ENCODE measurements at places on chromosomes 6 and 20.

DNA sequence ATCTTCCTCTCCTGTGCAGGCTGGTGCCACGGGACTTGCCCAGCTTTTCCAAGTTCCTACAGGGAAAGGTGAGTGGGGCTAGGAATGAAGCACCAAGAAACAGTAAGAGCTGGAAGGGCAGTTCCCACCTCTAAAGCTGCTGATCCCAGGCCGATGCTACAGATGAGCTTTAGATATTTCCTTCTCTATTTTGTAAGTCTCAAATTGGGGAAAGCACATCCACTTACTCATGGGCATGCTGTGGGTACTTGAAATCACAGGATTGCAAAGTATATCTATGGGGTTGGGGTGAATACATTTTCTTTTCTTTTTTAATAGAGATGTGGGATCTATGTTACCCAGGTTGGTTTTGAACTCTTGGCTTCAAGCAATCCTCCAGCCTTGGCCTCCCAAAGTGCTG, 3.1 kb downstream of the ZBTB2 start:
- no peak for DNase-seq

- DNase-seq: peak; percentile 49
Measured at GRCh38 chr6:47651505-47651944, 46.9 kb upstream of the ADGRF4 start.

GRCh38 chr6:25525078-25525477, 126.9 kb upstream of the SCGN start:
- no peak for DNase-seq

GRCh38 chr20:51650685-51651134, 108.2 kb upstream of the NFATC2 start:
- DNase-seq: no peak

DNA sequence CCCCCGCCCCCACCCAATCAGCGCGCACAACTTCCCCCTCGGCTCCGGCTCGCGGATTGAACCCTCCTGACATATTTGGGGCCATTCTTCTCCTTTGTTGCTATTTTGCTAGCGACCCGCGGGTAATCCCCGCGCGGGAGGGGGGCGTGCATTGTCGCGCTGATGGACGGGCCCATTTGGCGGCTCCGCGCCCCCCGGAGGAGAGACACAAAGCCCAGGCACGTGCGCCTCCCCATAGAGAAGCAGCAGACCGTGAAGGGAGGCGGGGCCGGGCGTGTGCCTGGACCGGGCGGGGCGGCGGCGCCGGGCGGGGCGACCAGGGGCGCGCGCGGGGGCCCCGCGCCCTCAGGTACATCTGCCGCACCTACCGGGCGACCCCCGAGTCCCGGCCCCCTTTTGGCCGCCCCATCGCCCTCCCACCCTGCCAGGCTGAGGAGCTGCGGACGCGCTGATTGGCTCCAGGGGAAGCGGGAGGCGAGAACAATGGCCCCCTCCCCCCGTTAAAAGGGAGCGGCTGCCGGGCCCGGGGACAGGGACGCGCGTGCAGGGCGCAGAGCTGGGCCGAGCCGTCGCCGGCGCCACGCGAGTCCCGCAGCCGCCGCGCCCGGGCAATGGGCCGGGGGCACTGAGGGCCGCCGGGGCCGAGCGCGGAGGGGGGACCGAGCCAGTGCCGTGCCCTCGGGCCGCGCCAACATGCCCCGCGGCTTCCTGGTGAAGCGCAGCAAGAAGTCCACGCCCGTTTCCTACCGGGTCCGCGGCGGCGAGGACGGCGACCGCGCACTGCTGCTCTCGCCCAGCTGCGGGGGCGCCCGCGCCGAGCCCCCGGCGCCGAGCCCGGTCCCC, at the start of gene INSM1:
INSM1 (plus strand) TSS at position 530 of the 843 bp plus-strand sequence; CDS start at position 694, 164 bp downstream.
- no peak for DNase-seq

- DNase-seq: no peak
Measured at GRCh38 chr6:45718871-45719270, 296.8 kb downstream of the CLIC5 start.

DNA sequence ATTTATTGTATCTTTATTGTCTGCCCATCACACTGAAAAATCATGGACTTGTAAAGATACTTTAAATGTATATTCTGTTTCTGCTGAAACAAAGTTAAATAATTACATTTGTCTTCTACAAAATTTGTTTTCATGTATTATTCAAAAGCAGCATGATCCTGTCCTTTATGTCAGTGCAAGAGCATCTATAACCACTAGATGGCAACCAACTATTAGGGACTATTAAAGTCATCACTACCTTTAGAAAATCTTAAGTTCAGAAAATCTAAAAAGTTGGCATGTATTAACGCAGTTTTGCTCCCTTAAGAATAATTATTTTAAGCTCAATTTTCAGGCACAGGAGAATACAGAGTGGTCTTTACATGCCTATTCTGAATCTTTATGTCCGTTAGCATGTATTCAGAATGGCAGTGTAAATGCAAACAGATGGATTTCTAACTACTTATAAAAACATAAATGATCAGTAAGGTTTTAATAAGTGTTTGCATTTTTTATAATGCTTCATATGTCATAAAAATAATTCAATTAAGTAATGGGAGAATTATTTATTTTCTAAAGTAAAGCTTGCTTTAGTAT, 17.8 kb downstream of the TMEM30A start:
- no peak for DNase-seq

- no peak for DNase-seq
Measured at GRCh38 chr6:69265706-69266105, 531.1 kb downstream of the LMBRD1 start.

DNA sequence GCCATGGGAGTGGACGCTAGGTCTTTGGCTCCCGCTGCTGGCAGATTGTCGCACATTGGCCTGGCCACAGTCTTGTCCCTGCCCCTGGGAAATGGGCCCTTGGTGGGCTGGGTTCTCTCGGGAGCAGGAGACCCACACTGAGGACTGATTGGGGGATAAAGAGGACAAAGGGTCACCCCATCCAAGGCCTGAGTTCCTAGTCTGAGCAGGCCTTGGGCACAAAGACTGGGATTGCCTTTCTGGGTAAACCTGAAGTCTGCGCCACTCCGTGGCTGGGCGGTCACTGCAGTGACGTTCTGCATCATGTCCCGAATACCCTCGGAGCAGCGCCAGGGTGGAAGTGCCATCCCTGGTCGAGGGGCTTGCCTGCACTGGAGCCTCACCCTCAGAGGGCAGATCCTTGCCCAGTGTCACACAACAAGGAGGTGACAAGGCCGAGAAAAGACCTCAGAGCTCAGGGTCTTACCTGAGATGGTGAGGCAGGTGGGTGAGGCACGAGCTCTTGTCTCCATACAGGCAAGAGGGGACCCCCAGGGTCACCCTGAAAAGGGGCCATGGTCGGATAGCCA, 36.1 kb upstream of the ZBP1 start:
- no peak for DNase-seq

DNA sequence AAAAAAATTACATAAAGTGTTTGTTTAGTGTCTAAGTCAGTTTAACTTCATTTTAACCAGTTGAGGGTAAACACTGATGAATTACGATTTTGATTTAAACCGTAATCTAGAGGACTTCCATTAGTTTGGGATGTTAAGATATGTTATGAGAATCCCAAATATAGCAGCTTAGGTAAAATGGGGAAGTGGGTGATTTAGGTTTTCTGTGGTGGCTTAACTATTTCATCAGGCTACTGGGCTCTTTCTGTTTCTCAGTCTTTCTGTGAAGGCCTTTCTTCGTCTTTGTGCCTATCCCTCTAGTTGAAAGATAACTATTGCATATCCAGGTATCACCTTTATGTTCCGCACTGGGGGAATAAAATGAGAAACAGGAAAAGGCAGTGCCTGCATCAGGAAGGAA, 27.9 kb downstream of the CENPW start:
- DNase-seq: no peak

GRCh38 chr6:154529957-154530356, 19.5 kb upstream of the CNKSR3 start:
- DNase-seq: no peak

DNA sequence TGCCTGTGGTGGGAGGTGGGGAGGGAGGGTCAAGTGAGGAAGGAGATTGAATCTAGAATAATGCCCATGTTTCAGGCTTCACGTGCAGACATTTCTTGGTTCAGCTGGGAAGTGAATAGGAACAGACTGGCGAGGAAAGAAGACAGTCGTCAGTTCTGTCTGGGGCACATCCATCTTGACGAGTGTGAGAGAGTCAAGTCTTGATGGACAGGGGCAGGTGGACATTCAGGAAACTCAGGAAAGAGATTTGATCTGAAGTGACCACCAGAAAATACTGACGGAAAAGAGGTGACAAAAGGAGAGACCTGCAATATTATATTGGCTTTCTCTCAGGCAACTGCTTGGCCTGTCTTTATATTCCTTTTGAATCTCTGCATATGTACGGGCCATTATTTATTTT, 68.6 kb downstream of the ESR1 start:
- no peak for DNase-seq

DNA sequence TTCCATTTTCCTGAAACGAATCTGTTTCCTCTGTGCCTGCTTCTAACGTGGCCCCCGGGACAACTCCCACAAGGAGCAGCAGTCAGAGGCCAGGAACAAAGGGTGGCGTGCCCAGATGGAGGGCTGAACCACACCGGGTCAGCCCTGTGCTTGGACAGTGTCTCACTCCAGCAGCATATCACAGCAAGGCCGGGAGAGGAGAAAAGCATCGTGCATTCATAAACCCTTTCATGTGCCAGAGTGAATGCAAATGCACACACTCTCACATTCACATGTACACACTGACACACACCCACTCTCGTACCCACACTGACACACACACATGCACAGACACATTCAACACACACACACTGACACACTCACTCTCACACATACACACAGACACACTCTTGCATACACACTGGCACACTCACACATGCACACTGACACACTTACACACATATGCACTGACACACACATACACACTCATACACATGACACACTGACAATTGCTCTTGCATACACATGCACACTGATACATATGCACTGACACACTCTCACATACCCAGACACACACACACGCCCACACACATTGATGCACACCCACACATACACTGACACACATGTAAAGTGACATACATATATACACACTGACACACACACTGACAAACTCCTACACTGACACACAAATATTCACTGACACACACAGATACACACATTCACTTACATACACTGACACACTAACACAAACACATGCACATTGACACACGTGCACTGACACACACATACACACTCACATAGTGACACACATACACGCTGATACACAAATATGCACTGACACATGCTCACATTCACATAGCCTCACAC, 237.0 kb downstream of the LRFN2 start:
- DNase-seq: no peak

DNA sequence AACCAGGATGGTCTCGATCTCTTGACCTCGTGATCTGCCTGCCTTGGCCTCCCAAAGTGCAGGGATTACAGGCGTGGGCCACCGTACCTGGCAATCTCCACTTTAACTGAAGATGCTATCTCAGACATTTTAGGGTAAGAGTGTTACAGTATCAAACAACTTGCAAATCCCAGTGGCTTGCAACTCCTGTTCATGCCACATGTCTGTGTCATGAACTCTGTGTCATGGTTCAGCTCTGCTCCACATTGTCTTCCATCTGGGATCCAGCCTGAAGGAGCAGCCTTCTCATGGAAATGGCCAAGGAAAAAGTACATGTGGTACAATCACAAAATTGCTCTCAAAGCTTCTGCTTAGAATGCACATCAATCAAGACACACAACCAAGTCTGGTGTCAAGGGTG, 114.9 kb downstream of the MAP3K5 start:
- DNase-seq: no peak

DNA sequence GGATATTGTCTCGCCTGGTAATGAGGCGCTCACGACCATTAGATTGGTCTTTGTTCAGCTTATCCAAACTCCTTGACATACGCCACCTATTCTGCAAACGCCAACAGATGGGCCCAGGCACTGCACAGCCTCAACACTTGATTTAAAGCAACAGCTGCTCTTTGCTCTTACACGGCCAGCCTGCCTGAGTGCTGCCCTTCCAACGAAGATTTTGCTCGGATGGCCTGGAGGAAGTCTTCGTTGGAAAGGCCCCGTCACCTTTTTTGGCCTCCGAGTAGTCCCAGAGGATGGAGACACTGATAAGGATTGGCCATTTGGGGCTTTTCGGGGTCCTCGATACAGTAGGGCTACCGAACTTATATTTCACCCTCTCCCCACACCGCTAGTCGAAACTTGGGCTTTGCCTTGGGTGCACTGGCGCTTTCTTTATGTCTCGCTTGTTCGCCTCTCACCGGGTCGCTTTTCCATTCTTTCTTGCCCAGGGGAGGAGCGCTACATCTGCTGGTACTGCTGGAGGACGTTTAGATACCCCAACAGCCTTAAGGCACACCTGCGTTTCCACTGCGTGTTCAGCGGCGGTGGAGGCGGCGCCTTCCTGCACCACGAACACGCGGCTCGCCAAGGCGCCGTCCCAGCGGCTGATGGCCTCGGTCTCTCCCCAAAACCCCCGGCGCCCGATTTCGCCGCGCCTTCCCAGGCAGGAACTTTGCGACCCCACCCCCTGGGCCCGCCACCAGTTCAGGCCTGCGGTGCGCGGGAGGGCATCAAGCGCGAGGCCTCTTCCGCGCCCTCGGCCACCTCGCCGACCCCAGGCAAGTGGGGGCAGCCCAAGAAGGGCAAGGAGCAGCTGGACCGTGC, 6.1 kb downstream of the PRDM13 start:
- no peak for DNase-seq

GRCh38 chr20:58690396-58691135, 2.0 kb upstream of the NPEPL1 start:
- DNase-seq: no peak

GRCh38 chr6:109336221-109336961, 45.9 kb downstream of the CD164 start:
- DNase-seq: no peak

DNA sequence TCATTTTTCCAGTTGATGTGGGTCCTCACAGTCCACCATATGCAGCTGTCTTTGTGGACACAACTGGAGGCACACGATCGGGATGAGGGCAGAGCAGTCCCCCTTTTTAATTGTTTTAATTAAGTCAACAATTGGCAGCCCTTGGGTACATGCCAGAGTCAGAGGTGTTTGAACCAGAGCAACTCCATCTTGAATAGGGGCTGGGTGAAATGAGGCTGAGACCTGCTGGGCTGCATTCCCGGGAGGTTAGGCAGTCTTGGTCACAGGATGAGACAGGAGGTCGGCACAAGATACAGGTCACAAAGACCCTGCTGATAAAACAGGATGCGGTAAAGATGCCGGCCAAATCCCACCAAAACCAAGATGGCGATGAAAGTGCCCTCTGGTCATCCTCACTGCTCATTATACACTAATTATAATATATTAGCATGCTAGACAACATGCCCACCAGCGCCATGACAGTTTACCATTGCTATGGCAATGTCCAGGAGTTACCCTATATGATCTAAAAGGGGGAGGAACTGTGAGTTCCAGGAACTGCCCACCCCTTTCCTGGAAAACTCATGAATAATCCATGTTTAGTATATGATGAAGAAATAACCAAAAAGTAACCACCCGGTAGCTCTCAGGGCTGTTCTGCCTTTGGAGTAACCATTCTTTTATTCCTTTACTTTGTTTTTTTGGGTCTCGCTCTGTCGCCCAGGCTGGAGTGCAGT, 31.8 kb upstream of the BLCAP start:
- DNase-seq: no peak

DNA sequence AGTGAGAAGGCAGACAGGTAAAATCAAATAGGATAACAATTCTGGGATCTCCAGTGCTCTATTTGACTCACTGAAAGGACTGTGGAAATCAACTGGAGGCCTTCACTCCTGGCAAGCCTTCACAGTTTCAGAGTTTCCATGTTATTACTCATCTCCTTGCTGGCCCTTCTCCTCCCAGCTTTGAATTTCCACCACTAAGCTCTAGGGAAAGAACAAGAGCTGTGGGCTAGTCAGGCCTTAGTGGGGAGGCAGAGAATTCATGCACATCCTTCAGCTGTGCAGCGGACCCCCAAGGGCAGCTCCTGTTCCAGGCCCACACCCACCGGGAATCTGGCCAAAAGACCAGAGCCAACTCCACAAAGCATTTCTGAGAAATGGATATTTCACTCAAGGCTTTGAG, 26.0 kb downstream of the MYLIP start:
- peak; percentile 73 for DNase-seq

Data from AG09319 (cell line).